ENCODE measurements at places on chromosomes 7 and 10. TPM values are rescaled to one million over a fixed set of nuclear protein-coding genes. Genes with fewer than 3 reads are reported as not detected.

The KLHL7 gene
- total RNA-seq, result 21.3 TPM

The MACROH2A2 gene
- 7.3 TPM for total RNA-seq

The CDK14 gene
- total RNA-seq, result 5.6 TPM

The CTNNA3 gene
- total RNA-seq, result 0.70 TPM

The NUTM2E gene
- 0.24 TPM for total RNA-seq

The GFRA1 gene
- total RNA-seq, result 4.1 TPM

GRCh38 chr10:2925631-2926030 is 141.7 kb upstream of the PFKP start:
- peak; percentile 49 for DNase-seq

DNA sequence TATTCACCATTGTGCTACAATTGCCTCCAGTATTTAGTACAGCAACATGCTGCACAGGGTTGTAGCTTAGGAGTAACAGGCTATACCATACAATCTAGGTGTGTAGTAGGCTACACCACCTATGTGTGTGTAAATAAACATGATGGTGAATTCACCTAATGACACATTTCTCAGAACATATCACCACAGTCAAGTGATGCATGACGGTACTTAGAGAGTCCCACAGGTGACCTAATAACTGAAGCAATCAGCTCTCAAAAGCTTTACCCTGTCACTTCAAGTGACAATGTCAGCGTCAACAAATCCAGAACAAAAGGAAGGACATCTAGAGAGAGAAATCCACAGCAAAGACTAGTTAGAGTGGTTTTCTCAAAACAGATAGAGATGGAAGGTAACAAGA is 38.8 kb downstream of the CCNJ start:
- no peak for DNase-seq

DNA sequence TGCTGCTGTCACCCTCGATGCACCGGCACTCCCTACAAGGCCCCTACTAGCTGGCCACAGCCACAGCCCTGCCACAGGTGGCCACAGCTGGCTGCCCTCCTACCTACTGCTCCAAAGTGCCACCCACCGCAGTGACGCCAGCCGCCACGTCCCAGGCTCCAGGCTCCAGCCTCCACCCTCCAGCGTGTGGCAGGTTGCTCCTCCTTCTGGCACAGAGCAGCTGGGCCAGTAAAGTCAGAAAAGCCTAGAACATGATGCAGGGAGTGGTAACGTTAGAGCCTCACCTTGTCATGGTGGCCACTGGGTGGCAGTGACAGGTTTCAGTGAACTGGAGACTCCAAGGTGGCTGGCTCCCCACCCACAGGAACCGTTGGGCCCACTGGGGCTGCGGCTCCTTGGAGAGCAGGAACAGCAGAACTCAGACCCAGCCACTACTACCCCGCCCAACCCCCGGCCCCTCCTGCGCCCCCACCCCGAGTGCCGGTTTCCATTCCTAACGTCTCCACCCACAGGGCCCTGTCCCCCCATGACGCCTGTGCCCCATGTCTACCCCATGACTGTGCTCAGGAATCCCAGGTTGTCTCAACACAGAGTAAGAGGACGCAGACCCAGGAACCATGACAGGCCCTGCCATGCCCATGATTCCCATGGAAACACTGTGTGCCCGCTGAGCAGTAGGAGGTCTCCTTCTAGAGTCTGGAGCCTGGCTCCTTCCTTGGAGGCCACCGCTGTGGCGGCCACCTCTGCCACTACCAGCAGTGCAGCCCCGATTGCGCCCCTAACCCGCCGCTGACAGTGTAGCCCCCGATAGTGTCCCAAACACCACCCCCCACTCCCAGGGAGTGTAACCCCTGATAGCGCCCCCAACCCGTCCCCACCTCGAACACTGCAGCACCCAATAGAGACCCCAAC is 52.3 kb upstream of the ZNF33B start:
- no peak for DNase-seq

- DNase-seq, result no peak
These were observed 115.7 kb upstream of the SAMD8 start for GRCh38 chr10:74995806-74996205.

DNA sequence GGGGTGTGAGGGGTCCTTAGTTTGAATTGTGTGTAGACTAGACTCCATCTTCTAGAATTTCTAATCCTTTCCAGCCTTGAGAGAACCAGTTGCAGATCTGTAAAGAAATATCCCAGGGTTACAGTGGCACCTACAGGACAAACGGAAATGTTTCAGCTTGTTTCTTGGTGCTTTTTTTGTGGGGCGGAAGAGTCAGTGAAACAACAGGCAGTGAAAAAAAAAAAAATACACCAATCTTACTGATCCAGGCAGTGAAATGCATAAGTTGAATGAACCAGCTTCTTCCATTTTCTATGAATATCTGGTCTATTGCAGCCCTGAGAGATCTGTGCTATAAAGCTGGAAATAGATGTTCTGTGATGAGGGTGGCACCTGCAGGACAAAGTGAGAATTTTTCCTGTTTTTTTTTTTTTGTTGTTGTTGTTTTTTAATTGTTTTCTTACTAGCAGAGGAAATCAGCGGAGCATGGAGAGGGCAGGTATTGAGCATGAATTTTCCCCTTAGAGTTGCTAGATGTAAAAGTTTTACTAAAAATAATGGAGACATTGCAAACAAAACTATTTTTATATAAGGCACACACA is 81.9 kb upstream of the DYNC1I1 start:
- DNase-seq, result no peak

- peak; percentile 91 for DNase-seq
These were observed 12.7 kb downstream of the HNRNPF start for GRCh38 chr10:43396061-43396927.

DNA sequence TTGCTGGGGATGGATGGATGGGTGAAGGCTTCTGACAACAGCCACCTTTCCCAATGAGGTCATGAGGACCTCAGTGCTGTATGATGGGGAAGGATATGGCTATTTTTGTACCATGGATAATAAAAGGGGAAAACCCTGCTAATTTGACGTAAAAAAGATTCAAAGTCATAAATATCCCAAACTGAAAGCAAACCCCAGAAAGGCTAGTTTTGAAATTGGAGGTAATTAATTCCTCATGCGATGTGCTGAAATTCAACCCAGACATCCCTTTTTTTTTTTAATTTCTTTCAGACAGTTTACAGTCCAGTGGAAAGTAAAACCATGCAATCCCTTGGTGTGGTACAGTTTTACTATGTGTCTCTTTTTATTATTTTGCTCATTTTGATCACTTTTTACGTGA is 254.5 kb upstream of the BMPER start:
- DNase-seq, result no peak

Measured in mucosa of descending colon (tissue), 3 donors.